ENCODE measurements at places on chromosomes 5 and 9.

DNA sequence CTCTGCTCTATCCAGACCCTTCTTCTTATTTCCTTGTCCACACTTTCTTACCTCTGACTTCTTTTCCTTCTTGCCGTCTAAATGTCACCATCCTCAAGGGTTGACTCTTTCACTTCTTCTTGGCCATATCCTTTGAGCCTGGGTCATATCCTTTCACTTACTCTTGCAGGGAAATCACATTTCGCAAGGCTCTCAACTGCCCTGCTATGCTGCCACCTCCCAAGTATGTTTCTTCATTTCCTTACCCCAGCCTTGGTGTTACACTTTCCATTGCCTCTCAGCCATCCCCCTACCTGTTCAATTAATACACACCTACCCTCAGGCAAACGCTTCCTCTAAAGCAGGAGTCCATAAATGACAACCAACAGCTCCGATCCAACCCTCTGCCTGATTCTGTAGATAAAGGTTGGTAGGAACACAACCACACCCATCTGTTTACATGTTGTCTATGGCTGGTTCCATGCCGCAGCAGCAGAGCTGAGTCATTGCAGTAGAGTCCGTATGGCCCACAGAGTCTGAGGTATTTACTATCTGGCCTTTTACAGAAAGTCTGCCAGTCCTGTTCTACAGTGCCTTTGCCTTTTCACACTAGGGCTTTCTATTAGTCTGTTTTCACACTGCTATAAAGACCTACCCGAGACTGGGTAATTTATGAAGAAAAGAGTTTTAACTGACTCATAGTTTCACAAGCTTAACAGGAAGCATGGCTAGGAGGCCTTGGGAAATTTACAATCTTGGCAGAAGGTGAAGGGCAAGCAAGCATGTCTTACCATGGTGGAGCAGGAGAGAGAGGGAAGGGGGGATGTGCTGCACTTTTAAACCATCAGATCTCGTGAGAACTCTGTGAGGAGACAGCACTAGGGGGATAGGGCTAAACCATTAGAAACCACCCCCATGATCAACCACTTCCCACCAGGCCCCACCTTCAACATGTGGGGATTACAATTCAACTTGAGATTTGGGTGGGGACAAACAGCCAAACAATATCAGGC, 97.9 kb downstream of the SV2C start:
- DNase-seq: peak; percentile 23

DNA sequence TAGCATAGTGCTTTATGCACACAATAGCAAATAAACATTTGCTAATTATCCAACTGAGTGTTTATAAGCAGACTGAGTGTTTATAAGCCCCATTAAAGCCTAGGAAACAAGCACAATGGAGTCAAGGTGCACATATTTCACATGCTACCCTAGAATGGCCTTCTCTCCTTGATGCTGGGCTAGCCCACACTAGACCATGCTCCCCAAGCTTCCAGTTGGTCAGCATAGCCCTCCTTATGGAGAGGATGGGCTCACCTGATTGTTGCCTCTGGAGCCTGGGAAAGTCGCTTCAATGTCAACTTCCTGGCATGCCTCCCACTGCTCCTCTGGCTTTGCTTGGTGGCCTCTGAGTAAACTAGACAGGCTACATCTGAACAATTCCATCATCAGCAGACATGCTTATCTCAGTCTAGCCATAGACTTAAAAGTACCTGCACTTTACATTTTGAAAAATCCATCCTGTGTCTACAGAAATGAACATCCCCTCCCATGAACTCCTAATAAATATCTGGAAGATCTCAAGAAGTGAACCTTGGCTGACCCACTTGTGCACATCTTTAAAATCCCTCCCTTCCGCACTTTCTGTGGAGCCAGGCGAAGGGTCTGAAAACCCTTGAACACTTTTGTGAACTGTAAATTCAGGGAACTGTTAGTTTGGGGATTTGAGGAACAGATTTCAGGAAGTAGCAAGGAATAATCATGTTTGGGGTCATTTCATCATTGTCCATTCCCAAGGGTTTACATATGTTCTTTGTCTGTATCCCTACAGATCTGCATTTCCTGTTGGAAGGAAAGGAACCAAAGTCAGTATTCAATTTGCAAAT, 486.6 kb downstream of the ARHGEF28 start:
- DNase-seq: no peak

GRCh38 chr5:55480781-55481180, 54.0 kb downstream of the PLPP1 start:
- no peak for DNase-seq

GRCh38 chr5:132221781-132222648, 5.6 kb downstream of the P4HA2 start:
- DNase-seq: no peak

GRCh38 chr5:26121338-26121737, 917.0 kb downstream of the CDH9 start:
- no peak for DNase-seq

DNA sequence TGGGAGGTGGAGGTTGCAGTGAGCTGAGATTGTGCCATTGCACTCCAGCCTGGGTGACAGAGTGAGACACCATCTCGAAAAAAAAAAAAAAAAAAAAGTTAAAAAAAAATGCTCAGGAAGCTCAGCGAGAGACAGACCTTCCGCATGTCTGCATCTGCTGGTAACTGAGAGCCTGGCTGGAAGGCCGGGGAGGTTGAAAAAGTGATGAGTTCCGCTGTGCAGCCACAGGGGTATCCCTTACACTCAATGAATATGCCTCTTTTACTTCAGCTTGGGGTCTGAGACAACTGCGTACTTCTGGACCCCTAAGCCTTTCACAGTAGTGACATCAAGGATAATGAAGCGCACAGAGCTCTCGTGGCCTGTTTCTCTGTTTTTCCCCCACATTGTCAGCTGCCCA, 179.9 kb upstream of the KLF4 start:
- DNase-seq: no peak

DNA sequence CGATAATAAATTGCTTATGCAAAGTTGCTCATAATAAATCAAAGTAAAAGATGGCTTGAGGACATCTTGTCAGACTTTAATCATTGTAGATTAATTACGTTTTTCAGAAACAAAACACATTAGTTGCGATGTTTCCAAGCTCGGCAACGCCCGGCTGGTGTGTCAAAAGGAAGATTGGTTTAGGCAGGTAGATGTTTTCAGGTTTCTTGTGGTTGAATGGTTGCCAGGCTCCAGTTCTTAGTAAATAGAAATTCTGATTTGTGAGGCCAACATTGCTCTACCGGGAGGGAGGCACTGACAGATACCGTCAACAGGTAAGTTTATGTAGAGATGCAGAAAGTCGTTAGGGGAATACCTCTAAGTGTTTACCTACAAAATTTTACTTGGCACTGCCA, 280.3 kb downstream of the NPR3 start:
- DNase-seq: no peak

DNA sequence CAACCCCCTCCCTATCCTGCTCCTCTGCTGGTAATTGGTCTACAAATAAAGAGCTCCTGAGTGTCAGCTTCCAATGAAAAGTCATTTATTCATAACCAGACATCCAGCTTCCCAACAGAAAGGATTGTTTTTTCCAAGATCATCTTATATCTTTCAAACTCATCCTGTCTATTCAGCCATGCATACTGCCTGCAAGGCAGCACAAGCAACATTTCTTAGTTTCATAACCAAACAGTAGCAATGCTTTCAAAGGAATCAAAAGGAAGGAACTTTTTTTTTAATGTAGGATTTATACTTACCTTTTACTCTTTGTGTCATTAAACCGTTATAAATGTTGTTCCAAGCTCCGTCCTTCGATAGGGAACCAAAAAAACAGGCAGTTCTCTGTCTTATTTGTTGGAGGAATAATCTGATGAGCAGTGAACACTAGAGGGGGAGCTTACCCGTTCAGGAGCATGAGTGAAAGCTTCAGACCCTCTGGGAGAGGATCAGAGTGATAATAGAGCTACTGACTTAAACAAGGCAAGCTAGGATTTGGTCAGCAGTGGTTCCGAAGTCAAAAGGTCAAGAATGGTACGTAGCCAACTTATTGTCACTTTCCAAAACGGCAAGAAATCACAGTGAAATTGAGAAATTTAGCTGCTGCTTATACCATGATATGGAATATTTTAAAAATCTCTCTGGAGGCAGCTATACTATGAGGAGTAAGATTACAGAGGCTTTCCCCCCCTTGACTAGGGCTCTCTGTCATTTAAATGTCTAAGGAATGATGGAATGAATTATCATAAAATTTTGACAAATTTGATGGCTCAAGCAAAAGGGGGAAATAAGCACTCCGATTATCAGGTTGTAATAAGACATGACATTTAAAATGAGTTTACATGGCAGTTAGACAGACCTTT, 892.9 kb downstream of the NR2F1-AS1 start:
- peak; percentile 5 for DNase-seq

- peak; percentile 48 for DNase-seq
Measured at GRCh38 chr5:43772764-43773477, 169.9 kb downstream of the NNT start.
